Endothelial cell (in vitro differentiated cells): ENCODE measurements at places on chromosomes 4 and X. TPM values are rescaled to one million over a fixed set of nuclear protein-coding genes. Genes with fewer than 3 reads are reported as not detected.

The BGN gene
- total RNA-seq: 393 TPM

The C1QTNF7 gene
- not detected for total RNA-seq

The SGMS2 gene
- total RNA-seq: 0.26 TPM

The IGFBP7 gene
- total RNA-seq: 7.6 TPM

The TEX13B gene
- not detected for total RNA-seq

The F8A3 gene
- total RNA-seq: 0.31 TPM

The GSX2 gene
- total RNA-seq: not detected
